ENCODE measurements at places on chromosomes 3 and 15.

GRCh38 chr15:89419370-89419984 lies 76.9 kb downstream of the RHCG start:
- DNase-seq = no peak

- no peak for DNase-seq
Measured at GRCh38 chr15:69265347-69265955, 33.3 kb upstream of the PAQR5 start.

DNA sequence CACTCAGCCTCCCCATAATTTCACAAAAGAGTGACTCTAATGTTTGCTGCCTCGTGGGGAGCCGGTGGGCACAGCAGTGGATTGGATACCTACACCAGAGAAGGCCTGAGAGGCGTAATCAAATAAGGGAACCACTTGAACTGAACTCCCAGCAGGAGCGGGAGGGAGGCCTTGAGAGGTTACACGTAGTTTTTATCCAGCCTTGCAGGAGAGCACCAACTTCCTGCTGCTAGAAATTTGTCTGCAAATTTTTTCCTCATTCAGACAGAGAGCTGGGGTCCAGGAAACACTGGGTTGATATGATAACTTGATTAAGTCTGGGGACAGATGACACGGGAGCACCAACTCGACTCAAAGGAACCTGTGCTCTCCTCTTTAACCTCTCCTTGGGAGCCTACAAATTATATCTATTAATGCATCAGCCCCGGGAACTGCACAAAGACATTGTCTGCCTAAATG lies 69.8 kb downstream of the HES1 start:
- no peak for DNase-seq

GRCh38 chr3:171351676-171352075 lies 108.5 kb downstream of the TNIK start:
- no peak for DNase-seq

DNA sequence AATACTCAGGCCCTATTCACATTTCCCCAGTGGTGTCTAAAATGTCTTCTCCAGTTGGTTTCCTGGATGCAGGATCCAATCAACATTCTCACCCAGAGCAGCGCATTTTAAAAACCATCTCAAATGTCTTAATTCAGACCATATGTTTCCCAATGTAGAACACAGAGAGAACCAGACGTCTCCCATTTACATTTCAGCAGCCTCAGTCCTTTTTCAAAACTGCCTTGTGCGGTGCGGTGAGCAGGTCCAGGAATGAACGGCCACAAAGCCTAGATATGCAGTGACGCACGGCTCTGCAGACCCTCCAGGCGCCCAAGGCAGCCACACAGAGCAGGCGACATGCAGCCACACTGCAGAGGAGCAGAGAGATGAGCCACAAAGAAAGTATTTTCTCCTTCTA lies 66.1 kb upstream of the MEX3B start:
- DNase-seq = no peak

DNA sequence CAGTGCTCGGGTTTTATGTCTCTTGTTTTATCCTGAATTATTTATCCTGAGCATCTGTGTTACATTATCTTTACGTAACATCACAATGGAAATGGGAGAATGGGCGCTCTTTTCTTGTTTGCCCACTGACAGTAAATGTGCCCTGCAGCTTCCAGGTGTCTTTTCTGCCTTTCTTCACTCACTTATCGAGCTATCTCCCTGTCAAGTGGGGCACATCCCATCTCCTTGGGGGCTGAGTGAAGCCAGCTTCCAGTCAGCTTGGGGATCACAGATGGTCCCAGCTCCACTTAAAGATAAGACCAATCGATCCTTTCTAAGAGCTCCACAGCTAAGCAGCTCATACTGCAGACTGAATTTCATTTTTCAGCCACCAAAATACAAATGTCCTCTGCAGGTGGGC lies 125.8 kb downstream of the KBTBD8 start:
- DNase-seq = no peak

- DNase-seq = no peak
Measured at GRCh38 chr3:129118745-129119144, 2.9 kb downstream of the RAB43 start.

DNA sequence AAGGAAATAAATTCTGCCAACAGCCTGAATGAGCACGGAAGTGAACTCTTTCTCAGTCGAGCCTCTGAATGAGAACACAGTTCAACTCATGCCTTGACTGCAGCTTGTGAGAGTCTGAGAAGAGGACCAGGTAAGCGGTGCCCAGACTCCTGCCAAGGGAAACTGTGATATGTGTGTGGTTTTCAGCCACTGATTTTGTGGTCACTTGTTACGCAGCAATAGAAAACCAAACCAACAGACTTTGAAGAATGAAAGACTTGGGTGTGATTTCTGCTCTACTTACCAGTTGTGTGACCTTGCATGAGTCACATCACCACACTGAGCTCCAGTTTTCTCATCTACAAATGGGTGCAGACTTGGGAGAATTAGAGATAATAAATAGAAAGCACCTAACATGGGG lies 30.6 kb upstream of the FAM107A start:
- DNase-seq = no peak

GRCh38 chr3:151460228-151460627 lies 633 bp downstream of the IGSF10 start:
- DNase-seq = no peak

GRCh38 chr15:38042707-38043445 lies 108.4 kb downstream of the TMCO5A start:
- no peak for DNase-seq

- DNase-seq = no peak
Measured at GRCh38 chr15:67746450-67746849, 78.9 kb upstream of the SKOR1 start.

GRCh38 chr3:34357461-34357860 lies 559.0 kb downstream of the PDCD6IP start:
- DNase-seq = no peak

DNA sequence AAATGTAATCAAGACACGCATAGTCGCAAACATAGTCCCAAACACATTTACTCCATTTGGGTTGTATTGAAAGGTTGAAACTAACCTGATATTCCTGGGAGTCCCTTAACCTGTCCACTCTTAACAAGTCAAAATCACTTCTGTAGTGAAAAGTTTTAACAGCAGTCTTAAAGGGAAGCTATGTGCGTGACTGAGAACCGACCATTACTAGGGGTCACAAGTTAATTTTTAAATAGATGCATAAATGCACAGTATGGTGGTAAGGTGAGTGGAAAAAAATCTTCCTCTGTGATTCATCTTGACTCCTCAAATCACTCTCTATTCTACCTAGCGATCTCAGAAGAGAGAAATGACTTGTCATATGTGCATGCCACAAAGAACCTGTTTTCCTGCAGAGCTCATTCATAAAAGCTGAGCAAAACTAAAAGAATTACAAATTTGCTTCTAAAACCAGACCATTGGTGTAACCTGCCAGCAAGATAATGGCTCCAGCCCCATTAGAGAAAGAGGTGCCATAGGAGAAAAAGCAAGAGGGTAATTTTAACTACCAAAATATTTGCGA lies 4.8 kb downstream of the GPR15 start:
- DNase-seq = no peak

DNA sequence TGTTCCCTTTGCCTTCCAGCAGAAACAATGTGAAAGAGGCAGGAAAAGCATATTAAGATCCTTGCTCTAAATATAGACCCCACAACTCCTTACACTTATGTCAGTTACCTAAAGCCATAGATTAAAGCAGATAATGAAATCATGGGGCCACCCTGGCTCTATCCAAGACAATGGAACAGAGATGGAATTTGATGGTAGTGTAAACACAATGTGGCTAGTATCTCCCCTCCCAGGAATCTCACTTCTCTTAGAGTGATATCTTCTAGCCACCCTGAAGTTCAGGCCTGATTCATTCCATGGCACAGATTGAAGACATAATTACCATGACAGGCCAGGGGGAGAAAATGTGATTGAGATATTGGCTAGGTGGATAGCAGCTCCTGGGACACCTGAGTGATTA lies 32.6 kb downstream of the GALNT15 start:
- no peak for DNase-seq

GRCh38 chr3:194974468-194975135 lies 288.9 kb downstream of the FAM43A start:
- DNase-seq = no peak

DNA sequence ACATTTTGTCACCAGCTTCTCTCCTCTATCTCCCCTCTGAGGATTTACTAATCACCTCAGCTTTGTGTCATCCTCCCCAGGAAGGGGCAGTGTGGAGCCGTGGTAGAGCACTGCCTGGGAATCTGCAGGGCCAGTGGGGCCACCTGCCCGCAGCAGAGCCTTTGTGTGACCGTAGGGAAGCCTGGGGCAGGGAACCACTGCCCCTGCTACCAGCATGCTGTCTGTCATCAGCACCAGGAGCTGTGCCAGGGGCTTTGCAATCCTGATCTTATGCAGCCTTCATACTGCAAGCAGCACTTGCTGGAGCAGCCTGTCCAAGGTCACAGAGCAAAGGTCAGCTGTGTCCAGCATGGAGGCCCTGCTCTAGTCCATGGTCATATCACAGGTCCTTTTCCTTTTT lies 170.2 kb upstream of the IL12A start:
- no peak for DNase-seq

GRCh38 chr3:55341502-55342031 lies 145.5 kb downstream of the WNT5A start:
- DNase-seq = no peak

- DNase-seq = no peak
Measured at GRCh38 chr3:50320853-50321335, 1.7 kb downstream of the HYAL2 start.

GRCh38 chr15:41804361-41804760 lies 23.5 kb upstream of the JMJD7 start:
- DNase-seq = no peak

DNA sequence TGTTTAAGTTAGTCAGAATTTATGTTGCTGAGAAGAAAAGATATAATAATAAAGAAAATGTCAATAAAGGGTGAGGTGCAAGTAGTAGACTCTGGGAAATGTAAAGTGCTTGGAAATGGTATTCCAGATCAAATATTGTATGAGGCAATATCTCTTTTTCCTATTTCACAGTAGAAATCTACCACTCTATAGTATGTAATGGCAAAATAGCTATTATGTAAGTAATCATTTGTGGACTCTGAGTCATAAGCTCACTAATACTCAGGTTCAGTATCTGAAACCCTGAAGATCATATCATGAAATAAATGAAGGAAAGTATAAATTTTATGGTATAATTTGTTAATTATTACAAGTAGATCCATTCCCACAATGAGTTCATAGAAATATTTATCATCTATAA lies 322.1 kb downstream of the PYDC2 start:
- no peak for DNase-seq

- no peak for DNase-seq
Measured at GRCh38 chr15:94230883-94231722, at the start of gene MCTP2. TSS of gene MCTP2 (plus strand) at chr15:94231561. CDS start at chr15:94298266, 66,705 bp downstream.
